ENCODE measurements at places on chromosomes 12 and 14. TPM values are rescaled to one million over a fixed set of nuclear protein-coding genes. Genes with fewer than 3 reads are reported as not detected.
A peak's percentile ranks its signal among the peaks of the same experiment; 100 is the strongest.

The PMCH gene
- total RNA-seq = not detected

The KDM5A gene
- 149 TPM for total RNA-seq

The IQSEC3 gene
- not detected for total RNA-seq

The GPR132 gene
- 66.7 TPM for total RNA-seq

The SLC35F4 gene
- not detected for total RNA-seq

The RAD51B gene
- 20.0 TPM for total RNA-seq

The SLC10A1 gene
- not detected for total RNA-seq

The OR6C6 gene
- total RNA-seq = not detected

The KLRK1 gene
- 1.0 TPM for total RNA-seq

The PLD4 gene
- 1.6 TPM for total RNA-seq

The LRRC10 gene
- total RNA-seq = not detected

The SOAT2 gene
- 0.22 TPM for total RNA-seq

The GLIPR1L2 gene
- total RNA-seq = 0.44 TPM

The PLEKHH1 gene
- total RNA-seq = 0.16 TPM

The CDH24 gene
- 3.7 TPM for total RNA-seq

GRCh38 chr12:93847517-93848474, 170.6 kb downstream of the CRADD start:
- no peak overlapping the region for H3K27ac ChIP-seq
- no peak for DNase-seq
- no peaks in the 10 kb centered on the region for H3K27me3 ChIP-seq
- no peaks in the 10 kb centered on the region for H3K36me3 ChIP-seq

- H3K4me3 ChIP-seq = no peak overlapping the region
- H3K4me1 ChIP-seq = peaks cover 73% of the 10 kb centered on the region
- no peak for DNase-seq
Observed at GRCh38 chr12:132432721-132433577, 57.0 kb upstream of the FBRSL1 start.

DNA sequence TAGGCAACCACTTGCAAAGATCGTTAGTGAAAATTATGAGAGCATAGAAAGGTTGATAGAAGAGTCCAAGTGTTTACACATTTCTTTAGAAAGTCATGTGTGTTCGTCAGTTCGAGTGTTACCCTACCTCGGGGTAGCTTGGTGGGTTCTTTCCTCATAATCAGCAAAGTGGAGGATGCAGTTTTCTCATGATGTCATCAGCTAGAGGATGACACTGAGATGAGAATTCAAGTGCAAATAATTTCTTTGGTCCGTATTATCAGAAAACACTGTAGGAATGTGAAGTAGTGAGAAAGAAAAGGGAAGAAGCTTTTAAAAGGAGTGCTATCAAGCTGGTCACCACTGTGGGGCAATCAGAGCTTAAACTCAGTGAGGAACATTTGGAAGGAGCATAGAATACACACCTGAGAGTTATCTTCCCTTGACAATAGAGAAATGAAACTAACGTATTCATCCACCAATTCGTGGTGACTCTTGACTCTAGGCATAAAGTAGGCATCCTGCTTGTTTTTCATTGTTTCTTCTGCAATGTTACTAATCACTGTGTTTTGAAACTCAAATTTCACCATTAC, 1340.9 kb upstream of the TMEM132C start:
- no peaks in the 10 kb centered on the region for H3K27me3 ChIP-seq
- H3K4me1 ChIP-seq = no peaks in the 10 kb centered on the region
- H3K4me3 ChIP-seq = no peak overlapping the region
- DNase-seq = no peak
- no peak overlapping the region for H3K27ac ChIP-seq

DNA sequence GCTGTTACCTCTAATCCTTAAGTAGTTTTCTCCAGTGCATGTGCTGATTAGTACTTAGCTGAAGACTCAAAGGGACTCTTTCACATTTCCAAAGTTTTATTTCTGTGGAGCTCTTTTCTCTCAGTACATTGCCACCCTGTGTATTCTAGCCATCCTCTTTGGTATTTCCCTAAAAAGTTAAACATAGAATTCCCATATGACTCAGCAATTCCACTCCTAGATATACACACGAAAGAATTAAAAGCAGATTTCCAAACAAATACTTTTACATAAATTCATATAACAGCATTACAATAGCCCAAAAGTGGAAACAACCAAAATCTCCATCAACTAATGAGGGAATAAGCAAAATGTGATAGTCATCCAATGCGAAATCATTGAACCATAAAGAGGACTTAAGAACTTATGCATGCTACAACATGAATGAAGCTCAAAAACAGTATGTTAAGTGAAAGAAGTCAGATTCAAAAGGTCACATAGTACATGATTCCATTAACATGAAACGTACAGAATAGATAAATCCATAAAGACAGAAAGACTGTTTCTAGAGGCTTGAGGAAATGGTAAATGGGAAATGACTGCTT, 9.0 kb upstream of the NOVA1 start:
- H3K36me3 ChIP-seq = no peaks in the 10 kb centered on the region
- no peak overlapping the region for H3K4me3 ChIP-seq
- DNase-seq = no peak
- H3K4me1 ChIP-seq = no peaks in the 10 kb centered on the region

DNA sequence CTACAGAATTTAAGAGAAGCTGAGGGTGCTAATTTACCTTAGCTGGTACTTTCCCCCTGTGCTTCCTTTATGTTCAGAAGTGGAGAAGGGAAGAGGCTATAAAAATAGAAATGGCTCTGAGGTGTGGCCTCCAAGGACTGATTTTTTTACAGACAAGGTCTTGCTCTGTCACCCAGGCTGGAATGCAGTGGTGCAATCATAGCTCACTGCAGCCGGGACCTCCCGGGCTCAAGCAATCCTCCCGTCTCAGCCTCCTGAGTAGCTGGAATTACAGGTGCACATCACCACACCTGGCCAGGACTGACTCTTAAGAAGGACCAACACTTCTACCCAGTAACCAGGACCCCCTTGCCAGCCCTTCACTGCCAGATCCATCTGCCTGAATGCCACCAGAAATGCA, 23.9 kb upstream of the NAP1L1 start:
- no peak for DNase-seq
- H3K4me3 ChIP-seq = no peak overlapping the region
- no peaks in the 10 kb centered on the region for H3K36me3 ChIP-seq
- H3K4me1 ChIP-seq = no peaks in the 10 kb centered on the region
- H3K27ac ChIP-seq = no peak overlapping the region

- DNase-seq = no peak
- no peak overlapping the region for H3K27ac ChIP-seq
- no peak overlapping the region for H3K4me3 ChIP-seq
- H3K4me1 ChIP-seq = no peaks in the 10 kb centered on the region
Observed at GRCh38 chr12:101021911-101022388, 188.1 kb downstream of the SLC5A8 start.

- no peak overlapping the region for H3K4me3 ChIP-seq
- H3K27me3 ChIP-seq = no peaks in the 10 kb centered on the region
- DNase-seq = no peak
- no peaks in the 10 kb centered on the region for H3K4me1 ChIP-seq
- H3K36me3 ChIP-seq = no peaks in the 10 kb centered on the region
Observed at GRCh38 chr12:94957006-94957405, 46.5 kb downstream of the NDUFA12 start.

DNA sequence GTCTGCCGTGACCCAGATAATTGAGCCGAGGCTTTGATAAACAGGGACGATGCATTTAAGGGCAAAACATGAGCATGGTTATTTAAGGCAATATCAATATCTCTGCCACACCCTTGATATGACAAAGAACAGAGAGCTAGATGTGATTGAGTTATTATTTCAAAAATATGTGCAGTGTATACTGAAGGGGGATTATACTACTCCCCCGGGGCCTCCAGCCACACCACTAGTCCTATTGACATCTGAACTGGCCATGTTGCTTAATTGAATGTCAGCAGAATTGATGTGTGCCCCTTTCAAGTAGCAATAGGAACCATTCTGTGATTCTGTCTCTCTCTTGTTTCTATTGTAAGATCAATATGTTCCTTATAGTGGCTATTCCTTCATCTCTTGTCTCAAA, 794.8 kb upstream of the SEL1L start:
- H3K27ac ChIP-seq = no peak overlapping the region
- H3K36me3 ChIP-seq = no peaks in the 10 kb centered on the region

DNA sequence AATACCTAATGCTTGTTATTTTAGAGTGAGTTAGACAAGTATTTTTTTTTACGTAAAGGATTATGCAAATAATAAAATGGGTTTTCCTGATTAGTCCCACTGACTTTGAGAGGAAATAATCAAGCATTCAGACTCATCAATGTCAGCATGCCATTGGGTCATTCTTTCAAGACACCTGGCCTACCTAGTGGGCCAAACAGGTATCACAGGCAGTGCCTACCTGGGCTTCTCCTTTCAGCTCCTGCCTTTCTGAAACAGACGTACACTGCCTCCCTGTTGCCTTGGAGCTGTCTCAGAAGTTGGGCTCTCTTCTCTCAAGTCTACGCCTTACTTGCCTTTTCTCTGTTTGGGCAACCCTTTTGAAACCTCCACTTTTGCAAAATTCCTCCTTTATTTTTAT, 545.6 kb downstream of the SNAPC1 start:
- H3K4me3 ChIP-seq = no peak overlapping the region
- H3K4me1 ChIP-seq = no peaks in the 10 kb centered on the region
- no peak for DNase-seq
- no peak overlapping the region for H3K27ac ChIP-seq

GRCh38 chr12:104072099-104072498, 7.8 kb downstream of the HCFC2 start:
- peaks cover 16% of the 10 kb centered on the region for H3K36me3 ChIP-seq
- no peaks in the 10 kb centered on the region for H3K27me3 ChIP-seq
- no peaks in the 10 kb centered on the region for H3K4me1 ChIP-seq
- no peak for DNase-seq
- no peak overlapping the region for H3K27ac ChIP-seq
- H3K4me3 ChIP-seq = no peak overlapping the region

DNA sequence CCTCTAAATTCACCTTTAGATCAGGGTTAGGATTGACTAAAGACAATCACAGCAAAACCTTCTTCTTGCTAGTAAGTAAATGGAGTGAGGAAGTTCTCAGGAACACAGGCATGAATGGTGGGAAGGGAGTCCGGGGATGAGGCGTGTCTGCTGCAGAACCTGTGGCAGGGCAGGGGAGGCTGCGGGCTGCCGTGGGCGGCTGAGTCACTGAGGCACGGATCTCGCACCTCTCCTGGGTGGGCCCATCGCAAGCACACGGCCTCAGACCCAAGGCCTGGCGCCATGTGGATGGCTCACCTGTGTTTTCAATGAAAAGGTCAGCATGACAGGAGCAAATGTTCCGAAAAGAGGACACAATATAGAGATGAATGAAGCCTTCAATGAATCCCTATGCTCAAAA, 85.4 kb downstream of the PIWIL1 start:
- no peaks in the 10 kb centered on the region for H3K4me1 ChIP-seq
- H3K27ac ChIP-seq = no peak overlapping the region
- H3K27me3 ChIP-seq = no peaks in the 10 kb centered on the region
- no peaks in the 10 kb centered on the region for H3K36me3 ChIP-seq
- H3K4me3 ChIP-seq = no peak overlapping the region

- DNase-seq = peak; percentile 81
- peaks cover 9% of the 10 kb centered on the region for H3K36me3 ChIP-seq
- H3K27me3 ChIP-seq = no peaks in the 10 kb centered on the region
- no peak overlapping the region for H3K27ac ChIP-seq
- no peaks in the 10 kb centered on the region for H3K4me1 ChIP-seq
Observed at GRCh38 chr12:123983822-123984485, 10.9 kb downstream of the ZNF664 start.

GRCh38 chr12:31201382-31201781, 124.6 kb downstream of the SINHCAF start:
- DNase-seq = no peak
- peaks cover 2% of the 10 kb centered on the region for H3K27me3 ChIP-seq
- no peak overlapping the region for H3K27ac ChIP-seq

DNA sequence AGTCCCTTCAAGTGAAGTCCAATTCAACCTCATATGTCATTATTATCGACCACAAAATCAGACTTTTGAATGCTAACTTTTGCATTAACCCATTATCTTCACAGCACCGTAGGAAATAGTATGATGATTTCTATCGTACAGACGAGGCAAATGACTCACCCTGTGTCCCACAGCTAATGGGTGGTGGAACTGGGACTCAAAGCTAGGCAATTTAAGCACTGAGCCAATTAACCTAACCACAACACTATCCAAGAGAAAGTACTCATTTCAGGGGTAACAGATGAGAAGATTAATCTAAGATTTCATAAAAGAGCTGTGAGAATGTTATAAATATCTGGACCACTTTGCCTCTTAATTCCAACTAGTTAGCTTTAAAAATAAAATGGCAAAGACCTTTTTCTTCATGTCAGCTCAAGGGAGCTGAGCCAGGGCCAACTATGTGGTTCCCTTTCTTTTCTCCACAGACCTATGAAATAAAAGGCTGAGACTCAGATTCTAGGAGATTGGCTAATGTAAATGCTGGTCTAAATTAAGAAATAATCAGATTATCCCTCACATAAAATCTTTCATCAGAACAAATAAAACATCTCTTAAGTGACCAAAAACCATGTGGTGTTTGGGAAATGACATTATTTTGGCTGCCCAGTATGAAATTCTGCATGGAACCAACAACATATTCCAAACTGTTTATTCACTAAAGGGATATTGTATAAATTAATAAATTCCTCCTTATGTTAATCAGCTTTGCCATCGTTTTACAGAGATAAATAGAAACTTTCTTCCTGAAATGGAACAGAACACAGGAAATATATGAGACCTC, 4.9 kb downstream of the PTGER2 start:
- peaks cover 25% of the 10 kb centered on the region for H3K4me1 ChIP-seq
- H3K27me3 ChIP-seq = no peaks in the 10 kb centered on the region
- peak overlapping the region; percentile 97 for H3K4me3 ChIP-seq
- no peak overlapping the region for H3K27ac ChIP-seq

- H3K27me3 ChIP-seq = no peaks in the 10 kb centered on the region
- no peak overlapping the region for H3K27ac ChIP-seq
- no peak overlapping the region for H3K4me3 ChIP-seq
- H3K36me3 ChIP-seq = no peaks in the 10 kb centered on the region
- peaks cover 4% of the 10 kb centered on the region for H3K4me1 ChIP-seq
Observed at GRCh38 chr12:116863275-116863767, 17.9 kb downstream of the HRK start.

- H3K4me3 ChIP-seq = no peak overlapping the region
- H3K4me1 ChIP-seq = no peaks in the 10 kb centered on the region
- no peak overlapping the region for H3K27ac ChIP-seq
- no peak for DNase-seq
- H3K36me3 ChIP-seq = no peaks in the 10 kb centered on the region
Observed at GRCh38 chr12:15035185-15035584, 62.3 kb downstream of the PDE6H start.

GRCh38 chr14:79668951-79669350, 542.4 kb downstream of the DIO2 start:
- no peak overlapping the region for H3K27ac ChIP-seq
- H3K4me3 ChIP-seq = no peak overlapping the region
- H3K27me3 ChIP-seq = no peaks in the 10 kb centered on the region
- no peak for DNase-seq
- H3K4me1 ChIP-seq = no peaks in the 10 kb centered on the region
- no peaks in the 10 kb centered on the region for H3K36me3 ChIP-seq

DNA sequence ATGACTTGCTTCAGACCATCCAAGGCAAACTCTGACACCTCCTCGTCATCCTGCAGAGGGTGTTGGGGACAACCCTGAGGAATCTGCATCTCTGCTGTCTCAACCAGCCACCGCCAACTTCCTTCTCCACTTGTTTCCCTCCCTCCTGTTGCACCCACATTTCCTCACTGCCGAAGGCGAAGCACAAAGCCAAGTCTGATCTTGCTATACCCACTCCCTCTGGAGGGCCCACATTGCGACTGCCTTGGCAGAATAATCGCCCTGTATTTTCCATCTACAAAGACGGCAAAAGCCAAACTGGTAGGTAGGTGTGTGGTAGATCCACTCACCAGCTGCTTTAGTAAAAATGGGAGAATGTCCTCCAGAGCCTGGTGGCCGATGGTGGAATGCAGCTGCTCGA, 21.8 kb upstream of the RAB35 start:
- H3K36me3 ChIP-seq = peaks cover 92% of the 10 kb centered on the region
- no peaks in the 10 kb centered on the region for H3K4me1 ChIP-seq
- H3K4me3 ChIP-seq = no peak overlapping the region
- no peaks in the 10 kb centered on the region for H3K27me3 ChIP-seq
- H3K27ac ChIP-seq = no peak overlapping the region
- no peak for DNase-seq

All from CD4-positive, alpha-beta T cell (primary cell).